Calu3 (cell line): ENCODE measurements at places on chromosomes 5 and 9.

- no peak for DNase-seq
Observed at GRCh38 chr5:13498279-13498678, 446.2 kb downstream of the DNAH5 start.

DNA sequence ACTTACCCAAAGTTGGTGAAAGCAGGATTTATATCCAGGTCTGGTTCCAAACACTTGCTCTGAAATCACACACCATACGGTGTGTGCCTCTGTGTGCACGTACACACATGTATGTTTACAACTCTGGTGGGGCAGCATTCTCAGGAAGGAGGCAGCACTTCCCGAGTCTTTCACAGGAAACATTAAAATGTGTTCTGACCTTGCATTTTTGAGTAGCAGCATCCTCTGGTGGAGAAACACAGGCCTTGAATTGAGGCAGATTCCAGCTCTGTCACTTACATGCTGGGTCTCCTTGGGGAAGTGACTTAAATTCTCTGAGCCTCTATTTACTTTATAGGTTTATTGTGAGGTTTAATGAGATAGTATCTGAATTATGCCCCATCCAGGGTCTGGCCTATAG lies 126.4 kb downstream of the RGS3 start:
- no peak for DNase-seq

DNA sequence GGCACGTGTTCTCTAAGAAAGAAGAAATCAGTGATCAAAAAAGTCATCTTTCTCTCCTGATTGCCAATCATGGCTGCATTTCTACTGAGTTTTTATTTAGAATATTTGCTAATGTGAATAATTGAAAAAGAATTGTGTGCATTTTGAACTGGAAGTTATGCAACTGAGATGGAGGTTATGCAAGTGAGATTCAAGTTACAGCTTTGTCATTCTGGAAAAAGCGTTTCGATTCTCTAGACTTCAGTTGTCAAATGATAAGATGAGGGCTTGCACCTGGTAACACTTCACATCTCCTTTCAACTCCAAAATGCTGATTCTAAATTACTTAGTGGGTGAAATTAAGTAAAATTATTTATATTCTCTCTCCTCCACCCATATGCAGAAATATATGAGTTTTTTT lies 36.4 kb downstream of the C6 start:
- DNase-seq, result no peak

- no peak for DNase-seq
Observed at GRCh38 chr5:18050776-18051175, 416.5 kb downstream of the TAF11L14 start.

GRCh38 chr9:102845827-102846371 lies 149.2 kb upstream of the CYLC2 start:
- no peak for DNase-seq

DNA sequence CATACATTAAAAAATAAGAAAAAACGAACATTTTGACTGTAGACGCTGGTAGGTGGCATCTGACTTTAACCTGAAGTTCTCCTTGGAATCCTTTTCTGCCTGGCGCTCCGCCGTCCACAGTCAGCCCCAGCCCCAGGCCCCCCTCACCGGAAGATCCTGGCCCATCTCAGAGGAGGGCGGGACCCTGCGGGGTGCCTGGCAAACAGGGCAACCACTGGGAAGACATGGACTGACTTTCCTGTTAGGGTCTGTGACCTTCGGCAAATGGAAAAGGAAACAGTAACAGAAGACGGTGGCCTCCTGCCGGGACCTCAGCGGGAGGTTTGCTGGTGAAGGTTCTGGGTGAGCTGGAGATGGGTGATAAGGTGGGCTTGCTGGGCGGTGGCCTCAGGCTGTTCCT lies 11.7 kb upstream of the EGR1 start:
- DNase-seq, result no peak

DNA sequence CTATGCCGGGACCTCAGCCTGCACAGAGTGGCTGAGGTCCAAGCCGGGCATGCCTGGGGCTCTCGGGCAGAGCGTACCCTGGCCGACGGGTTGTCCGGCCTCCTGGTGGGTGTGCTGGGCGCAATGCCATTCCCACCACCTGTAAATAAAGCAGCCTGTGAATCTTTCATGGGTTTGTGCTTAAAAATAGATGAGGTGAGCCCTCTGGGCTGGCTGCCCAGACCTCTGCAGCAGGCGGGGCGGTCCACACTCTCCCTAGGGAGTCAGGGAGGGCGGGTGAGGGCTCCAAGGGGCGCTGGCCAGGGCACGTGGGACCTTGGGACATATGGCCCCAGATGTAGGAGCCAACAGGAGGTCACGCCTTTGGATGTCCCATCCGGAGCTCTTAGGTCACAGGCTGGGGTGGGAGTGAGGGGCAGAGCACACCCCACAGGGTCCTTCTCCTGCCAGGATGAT lies 3.6 kb upstream of the AGPAT2 start:
- DNase-seq, result no peak

DNA sequence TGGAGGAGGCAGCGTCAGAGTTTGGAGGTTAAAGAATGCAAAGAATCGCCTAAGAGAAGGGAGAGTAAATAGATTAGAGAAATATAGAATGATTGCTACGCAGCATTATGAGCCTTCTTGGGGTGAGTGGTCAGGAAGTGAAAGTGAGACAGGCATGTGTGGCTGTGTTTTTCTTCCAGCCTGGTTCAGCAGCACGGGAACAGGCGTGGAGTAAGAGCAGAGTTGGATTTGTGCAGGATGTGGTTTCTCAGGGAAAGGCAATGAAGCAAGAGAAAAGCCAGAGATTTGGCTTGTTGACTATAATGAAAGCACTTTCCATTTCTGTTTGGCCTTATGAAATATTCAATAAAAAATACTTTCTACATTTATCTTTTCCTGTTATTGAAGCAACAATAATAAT lies 34.3 kb upstream of the FRMD3 start:
- DNase-seq, result no peak

- no peak for DNase-seq
Observed at GRCh38 chr5:133243196-133243595, 191.4 kb downstream of the HSPA4 start.

GRCh38 chr5:179994583-179995323 lies 76.8 kb downstream of the RNF130 start:
- no peak for DNase-seq

GRCh38 chr5:15943487-15943886 lies 236.1 kb downstream of the MARCHF11 start:
- DNase-seq, result no peak

DNA sequence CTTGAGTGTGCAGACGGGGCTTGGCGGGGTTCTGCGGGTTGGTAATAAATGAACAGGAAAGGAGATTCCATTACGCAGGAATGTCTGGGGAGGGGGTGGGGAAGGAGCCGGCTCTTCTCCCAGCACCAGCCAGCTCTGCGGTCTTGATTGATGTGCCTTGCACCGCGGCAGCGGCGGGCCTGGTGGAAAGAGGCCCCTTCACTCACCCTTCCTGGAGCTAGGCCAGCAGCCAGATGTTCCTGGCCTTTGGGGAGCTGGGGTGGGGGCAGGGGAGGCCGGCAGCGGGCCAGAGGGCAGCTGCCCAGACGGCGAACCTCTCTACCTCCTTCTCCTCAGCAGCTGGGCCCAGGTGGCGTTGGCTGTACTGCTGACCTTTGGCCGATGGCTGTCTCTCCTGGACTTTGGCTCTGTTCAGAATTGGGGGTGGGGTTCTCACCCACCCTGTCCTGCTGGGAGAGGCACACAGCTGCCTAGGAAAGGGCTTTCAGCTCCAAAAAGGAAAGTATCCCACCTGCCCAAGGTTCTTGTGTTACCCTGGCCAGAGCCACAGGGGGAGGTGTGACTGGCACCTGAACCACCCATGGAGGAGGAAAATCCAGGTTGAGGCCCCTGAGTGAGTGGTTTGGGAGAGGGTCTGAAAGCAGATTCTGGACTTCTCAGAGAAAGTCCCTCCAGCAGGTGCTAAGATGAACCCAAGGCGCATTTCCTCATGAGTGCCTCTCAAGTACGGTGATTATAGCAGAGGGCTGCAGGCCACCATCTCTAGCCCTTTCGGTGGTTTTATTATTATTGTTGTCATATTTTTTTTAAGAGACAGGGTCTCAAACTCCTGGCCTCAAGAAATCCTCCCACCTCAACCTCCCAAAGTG lies 58.0 kb upstream of the SYNPO start:
- DNase-seq, result no peak

DNA sequence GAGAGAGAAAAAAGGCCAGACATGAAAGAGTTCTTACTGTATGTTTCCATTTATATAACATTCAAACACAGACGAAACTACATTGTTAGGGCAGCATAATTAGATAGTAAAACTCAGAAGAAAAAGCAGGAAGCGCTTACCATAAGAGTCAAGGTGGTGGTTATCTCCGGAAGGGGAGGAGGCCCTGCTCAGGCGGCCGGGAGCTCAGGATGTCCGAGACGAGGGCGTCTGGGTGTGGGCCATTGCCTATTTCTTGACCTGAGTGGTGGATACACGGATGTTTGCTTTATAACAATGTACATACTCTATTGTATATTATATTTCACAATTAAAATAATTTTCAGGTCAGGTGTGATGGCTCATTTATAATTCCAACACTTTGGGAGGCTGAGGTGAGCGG lies 80.9 kb upstream of the COL5A1 start:
- no peak for DNase-seq

- DNase-seq, result no peak
Observed at GRCh38 chr9:109311731-109312130, 9.1 kb downstream of the EPB41L4B start.

GRCh38 chr5:129096382-129096991 lies 1.9 kb downstream of the ISOC1 start:
- no peak for DNase-seq

- DNase-seq, result peak; percentile 28
Observed at GRCh38 chr5:60810438-60811085, 33.5 kb downstream of the ELOVL7 start.

- DNase-seq, result no peak
Observed at GRCh38 chr9:109110329-109111021, 9.3 kb downstream of the TMEM245 start.

GRCh38 chr5:30832519-30832918 lies 361.0 kb upstream of the CDH6 start:
- no peak for DNase-seq

- peak; percentile 85 for DNase-seq
Observed at GRCh38 chr5:152405145-152405544, at the start of gene NMUR2. Gene NMUR2 (minus strand): TSS chr5:152405279. CDS start chr5:152405113, 166 bp downstream.

GRCh38 chr5:62214701-62215100 lies 91.3 kb upstream of the KIF2A start:
- DNase-seq, result no peak

GRCh38 chr9:92748233-92748497 lies 16.5 kb downstream of the BICD2 start:
- no peak for DNase-seq

- DNase-seq, result peak; percentile 71
Observed at GRCh38 chr9:111599092-111599954, at the start of gene PTGR1. Gene PTGR1 (minus strand): TSS chr9:111599647. CDS start chr9:111597422, 2,225 bp downstream.

DNA sequence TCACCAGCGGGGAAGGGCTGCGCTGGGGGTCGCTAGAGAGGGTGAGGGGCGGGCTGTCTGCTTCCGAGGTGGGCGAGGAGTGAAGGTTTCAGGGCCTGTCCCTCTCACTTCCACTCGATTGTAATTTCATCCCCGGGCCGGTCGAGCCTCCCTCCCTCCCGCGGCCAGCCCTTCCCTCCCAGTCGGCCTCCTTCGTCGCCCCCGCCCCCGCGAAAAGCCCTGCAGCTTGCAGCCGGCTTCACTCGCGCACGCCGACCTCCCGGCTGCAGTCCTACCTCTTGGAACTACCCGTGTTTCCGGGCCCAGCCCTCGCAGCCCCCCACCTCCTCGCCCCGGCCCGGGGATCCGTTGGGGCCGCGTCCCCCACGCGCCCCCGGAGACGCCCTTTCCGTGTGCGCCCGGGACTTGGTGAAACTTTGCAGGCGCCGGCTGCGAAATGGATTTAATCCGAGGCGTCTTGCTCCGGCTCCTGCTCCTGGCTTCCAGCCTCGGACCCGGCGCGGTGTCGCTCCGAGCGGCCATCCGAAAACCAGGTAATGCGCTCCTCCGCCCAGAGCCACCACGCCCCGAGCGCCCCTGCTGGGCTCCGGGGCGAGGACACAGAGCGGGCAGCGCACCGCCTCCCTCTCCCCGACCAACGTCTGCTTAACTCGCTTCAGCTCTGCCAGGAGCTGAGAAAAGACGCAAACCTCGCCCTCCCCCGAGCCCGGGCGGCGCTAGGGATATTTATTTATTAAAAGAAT lies at the start of gene EGFLAM:
Gene EGFLAM (plus strand): TSS at position 241 of the 743 bp plus-strand sequence. CDS start 196 bp downstream, at position 437.
- peak; percentile 18 for DNase-seq

- DNase-seq, result no peak
Observed at GRCh38 chr9:91783411-91783810, 166.6 kb downstream of the ROR2 start.

DNA sequence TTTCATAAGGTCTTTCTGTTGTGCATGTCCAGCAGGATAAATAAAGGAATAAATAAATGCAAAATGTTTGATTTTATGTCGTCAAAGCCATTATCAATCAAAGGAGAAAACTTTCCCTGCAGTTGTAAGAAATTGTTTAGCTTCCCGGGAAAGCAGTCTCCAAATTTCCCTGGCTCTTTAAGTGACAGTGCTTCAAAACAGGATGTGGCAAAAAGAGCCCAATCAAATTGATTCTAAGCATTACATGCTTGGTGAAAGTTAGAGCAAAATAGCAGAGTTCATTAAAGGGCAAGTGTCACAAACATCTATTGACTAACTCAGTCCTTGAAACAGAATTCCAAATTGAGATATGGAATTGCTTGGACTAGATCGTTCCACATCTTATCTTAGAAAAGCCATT lies 704.1 kb downstream of the PRELID2 start:
- DNase-seq, result no peak

- no peak for DNase-seq
Observed at GRCh38 chr5:88092358-88092757, 176.3 kb downstream of the TMEM161B start.

DNA sequence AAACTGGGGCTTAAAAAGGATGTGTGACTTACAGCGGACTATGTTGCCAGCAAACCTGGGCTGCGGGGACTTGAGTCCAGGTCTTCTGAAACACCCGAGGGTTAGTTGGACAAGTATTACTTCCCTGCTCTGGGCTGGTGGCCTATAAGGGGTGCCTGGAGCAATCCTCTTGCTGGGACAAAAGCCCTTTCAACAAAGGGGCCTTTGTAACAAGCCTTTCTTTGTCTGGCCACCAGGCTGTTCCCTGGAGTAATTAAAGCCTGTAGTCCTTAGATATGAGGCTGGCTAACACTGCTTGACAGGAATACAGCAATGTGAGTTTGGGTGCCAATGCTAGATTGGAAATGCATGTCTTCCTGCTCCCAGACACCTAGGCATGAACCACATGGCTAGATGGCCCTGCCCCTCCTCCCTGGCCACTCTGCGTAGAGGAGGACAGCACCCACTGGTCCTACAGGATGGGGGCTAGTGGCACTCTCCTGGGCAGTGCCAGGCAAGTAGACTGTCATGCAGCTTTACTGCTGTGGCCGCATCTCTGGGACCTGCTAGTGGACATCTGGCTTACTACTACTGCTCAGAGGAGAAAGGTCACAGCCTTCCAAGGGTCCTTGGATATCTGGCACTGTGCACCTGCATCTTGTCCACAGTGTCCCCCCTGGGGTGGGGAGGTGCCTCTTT lies 343.1 kb downstream of the ZSWIM6 start:
- DNase-seq, result peak; percentile 53

- no peak for DNase-seq
Observed at GRCh38 chr9:97852399-97853055, 499 bp upstream of the FOXE1 start.

GRCh38 chr9:121842612-121842978 lies 191.2 kb downstream of the DAB2IP start:
- no peak for DNase-seq
